ENCODE measurements at places on chromosomes 7 and 10. TPM values are rescaled to one million over a fixed set of nuclear protein-coding genes. Genes with fewer than 3 reads are reported as not detected.

GRCh38 chr7:116933465-116933864 lies 19.8 kb upstream of the ST7 start:
- H3K36me3 ChIP-seq: no peaks in the 10 kb centered on the region
- DNase-seq: no peak
- no peaks in the 10 kb centered on the region for H3K27me3 ChIP-seq
- H3K4me3 ChIP-seq: no peak overlapping the region
- peaks cover 5% of the 10 kb centered on the region for H3K4me1 ChIP-seq
- H3K27ac ChIP-seq: no peak overlapping the region

- no peak overlapping the region for H3K4me3 ChIP-seq
- no peak overlapping the region for H3K27ac ChIP-seq
- H3K4me1 ChIP-seq: no peaks in the 10 kb centered on the region
Observed at GRCh38 chr7:15087771-15088170, 185.2 kb upstream of the DGKB start.

DNA sequence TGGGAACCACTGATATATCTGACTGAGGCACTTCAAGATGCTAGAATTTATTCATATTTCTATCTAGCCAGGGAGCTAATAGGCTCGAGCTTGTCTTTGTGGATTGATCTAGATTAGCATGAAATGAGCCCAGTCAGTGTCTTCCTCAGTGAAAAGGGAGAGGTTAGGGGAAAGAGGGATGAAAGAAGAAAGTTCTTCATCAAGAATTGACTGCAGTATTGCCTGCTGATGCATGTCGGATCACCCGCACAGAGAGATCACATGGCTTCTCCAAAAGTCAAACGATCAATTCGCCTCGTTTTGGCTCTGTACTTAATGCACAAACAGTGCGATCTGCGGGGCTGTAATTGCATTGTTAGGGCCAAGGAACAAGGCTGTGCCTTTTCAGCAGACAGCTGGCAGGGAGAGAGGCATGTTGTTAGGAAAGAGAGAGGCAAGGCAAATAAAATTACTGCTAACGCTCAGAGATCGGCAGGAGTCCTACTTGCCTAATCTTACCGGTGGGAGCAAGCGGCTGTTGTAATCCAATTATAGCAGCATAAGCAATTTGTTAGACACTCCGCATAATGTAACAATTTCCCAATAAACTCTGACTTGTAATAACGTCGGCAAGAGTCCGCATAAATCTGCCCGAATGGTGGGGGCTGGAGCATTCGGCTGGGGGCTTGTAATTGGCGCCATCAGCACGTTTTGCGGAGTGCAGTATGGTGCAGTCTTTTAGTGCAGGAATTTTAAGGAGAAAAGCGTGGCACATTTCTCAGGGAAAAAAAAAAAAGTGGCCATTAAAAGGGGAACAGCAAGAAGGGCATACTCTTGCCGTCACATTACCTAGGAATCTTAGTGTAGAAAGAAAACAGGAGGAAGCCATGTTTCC lies 102.1 kb downstream of the POLL start:
- no peaks in the 10 kb centered on the region for H3K27me3 ChIP-seq
- no peaks in the 10 kb centered on the region for H3K36me3 ChIP-seq
- no peak for DNase-seq
- H3K27ac ChIP-seq: no peak overlapping the region
- H3K4me3 ChIP-seq: no peak overlapping the region

TMEM209 gene
- 36.7 TPM for total RNA-seq

DNA sequence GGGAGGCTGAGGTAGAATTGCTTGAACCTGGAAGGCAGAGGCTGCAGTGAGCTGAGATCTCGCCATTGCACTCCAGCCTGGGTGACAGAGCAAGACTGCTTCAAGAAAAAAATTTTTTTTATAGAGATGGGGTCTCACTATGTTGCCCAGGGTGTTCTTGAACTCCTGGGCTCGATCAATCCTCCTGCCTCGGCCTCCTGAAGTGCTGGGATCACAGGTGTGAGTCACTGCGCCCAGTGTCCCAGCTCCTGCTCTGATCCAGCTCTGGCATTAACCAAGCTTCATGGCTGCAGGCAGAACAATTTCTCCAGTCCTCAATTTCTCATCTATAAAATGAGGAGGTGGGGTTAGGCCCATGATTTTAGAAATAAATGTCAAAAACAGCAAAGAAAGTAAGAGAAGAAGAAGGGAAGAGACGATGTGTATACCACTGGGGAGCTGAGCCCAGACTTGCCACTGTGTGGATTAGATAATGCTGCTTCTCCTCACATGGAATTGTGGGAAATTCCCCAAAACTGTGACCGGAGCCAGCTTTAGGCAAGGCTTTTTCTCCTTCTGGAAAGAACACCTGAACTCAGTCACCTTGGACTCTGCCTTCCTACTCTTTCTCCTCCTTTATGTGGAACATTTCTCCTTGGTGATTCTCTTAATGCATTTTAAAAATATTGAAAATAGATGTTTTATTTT lies 25.5 kb downstream of the IL15RA start:
- no peak overlapping the region for H3K27ac ChIP-seq
- no peaks in the 10 kb centered on the region for H3K27me3 ChIP-seq
- no peak for DNase-seq

SPDYE18 gene
- not detected for total RNA-seq

DNA sequence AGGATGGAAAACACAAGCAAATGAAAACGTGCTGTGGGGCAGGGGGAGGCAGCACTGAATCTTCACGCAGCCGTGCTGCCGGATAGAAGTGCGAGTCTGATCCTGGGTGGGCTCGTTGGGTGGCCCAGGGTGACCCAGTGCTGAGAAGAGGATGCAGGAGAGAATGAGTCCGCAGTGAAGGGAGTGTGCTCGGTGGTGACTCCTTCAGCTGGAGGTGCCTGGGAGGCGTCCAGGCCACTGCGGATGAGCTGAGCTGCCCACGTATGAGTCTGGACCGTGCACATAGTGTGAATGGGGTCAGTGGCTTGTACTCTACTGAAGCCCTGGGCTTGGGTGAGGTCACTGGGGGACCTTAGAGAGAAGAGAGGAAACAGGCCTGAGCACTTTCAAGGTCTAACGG lies 190.0 kb upstream of the MGMT start:
- no peak overlapping the region for H3K27ac ChIP-seq
- no peak overlapping the region for H3K4me3 ChIP-seq
- DNase-seq: no peak
- H3K27me3 ChIP-seq: no peaks in the 10 kb centered on the region
- no peaks in the 10 kb centered on the region for H3K4me1 ChIP-seq

GRCh38 chr10:95295031-95295755 lies 4.4 kb upstream of the PDLIM1 start:
- H3K4me1 ChIP-seq: peaks cover 65% of the 10 kb centered on the region
- peak overlapping the region; percentile 40 for H3K4me3 ChIP-seq
- peak overlapping the region; percentile 98 for H3K27ac ChIP-seq

Data from GM12878 (cell line).